Fibroblast of lung (primary cell): ENCODE measurements at places on chromosomes 12 and 14.

DNA sequence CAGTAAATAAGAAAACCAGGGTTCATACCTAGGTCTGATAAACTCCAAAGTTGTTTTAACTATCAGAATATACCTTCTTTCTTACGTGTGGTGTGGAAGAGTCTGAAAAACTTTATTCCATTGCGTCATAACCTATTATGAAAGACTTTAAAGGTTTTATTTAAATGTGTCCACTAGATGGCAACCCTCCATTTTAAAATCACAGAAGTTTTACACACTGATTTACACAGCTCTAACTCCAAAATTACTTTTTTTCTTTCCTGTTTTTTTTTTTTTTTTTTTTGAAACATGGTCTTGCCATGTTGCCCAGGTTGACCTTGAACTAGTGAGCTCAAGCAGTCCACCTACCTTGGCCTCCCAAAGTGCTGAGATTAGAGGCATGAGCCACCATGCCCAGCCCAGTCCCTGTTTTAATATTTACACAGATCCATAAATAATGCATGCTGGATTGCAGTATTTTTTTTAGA, 17.3 kb upstream of the TMPRSS12 start:
- H3K4me3 ChIP-seq, result no peak overlapping the region
- H3K27me3 ChIP-seq, result no peaks in the 10 kb centered on the region
- peak; percentile 89 for DNase-seq
- peaks cover 1% of the 10 kb centered on the region for H3K36me3 ChIP-seq
- no peaks in the 10 kb centered on the region for H3K4me1 ChIP-seq

DNA sequence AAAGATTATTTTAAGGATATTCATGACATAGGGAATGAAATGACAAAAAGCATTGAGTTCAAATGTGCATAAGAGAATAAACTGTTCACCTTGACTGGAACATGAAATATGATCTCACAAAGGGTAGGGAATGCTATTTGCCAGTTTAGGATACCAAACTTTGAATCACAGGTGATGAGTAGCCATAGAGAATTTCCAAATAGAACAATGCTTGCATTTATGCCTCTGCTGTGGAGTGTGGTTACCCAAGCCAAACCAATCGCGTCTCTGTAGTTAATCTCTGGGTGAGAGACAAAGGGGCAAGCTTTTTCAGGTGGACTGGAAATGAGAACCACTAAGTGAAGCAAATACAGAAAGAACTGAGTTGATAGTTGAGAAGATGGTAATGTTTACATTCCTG, 371.1 kb upstream of the RPL10L start:
- DNase-seq, result no peak
- H3K4me1 ChIP-seq, result no peaks in the 10 kb centered on the region
- H3K27me3 ChIP-seq, result no peaks in the 10 kb centered on the region
- H3K4me3 ChIP-seq, result no peak overlapping the region

- H3K27ac ChIP-seq, result no peak overlapping the region
- H3K4me1 ChIP-seq, result no peaks in the 10 kb centered on the region
- no peaks in the 10 kb centered on the region for H3K27me3 ChIP-seq
- no peaks in the 10 kb centered on the region for H3K36me3 ChIP-seq
Measured at GRCh38 chr12:115464661-115465060, 780.7 kb upstream of the TBX3 start.

GRCh38 chr14:32620724-32621123, 291.6 kb downstream of the AKAP6 start:
- no peak for DNase-seq
- H3K4me3 ChIP-seq, result no peak overlapping the region
- H3K4me1 ChIP-seq, result peaks cover 2% of the 10 kb centered on the region

DNA sequence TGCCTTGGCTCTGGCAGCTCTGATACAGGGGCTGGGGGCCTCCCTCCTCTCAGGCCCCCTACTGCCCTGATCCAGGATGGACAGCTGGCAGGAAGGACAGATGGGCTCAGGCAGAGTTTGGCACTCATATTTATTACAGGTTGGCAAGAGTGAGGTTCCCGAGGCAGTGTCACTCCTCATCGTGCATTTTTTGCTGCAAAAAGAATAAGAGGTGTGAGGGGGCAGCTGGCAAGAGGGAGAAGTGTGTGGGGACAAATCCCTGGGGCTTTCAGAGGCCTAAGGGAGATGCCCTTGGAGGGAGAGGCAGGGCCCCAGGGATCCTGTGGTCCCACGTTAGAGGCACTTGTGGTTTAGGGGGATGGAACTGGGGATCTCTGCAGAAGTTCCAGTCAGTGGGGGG, 5.0 kb downstream of the CMTM5 start:
- no peaks in the 10 kb centered on the region for H3K27me3 ChIP-seq
- DNase-seq, result no peak
- no peak overlapping the region for H3K27ac ChIP-seq
- no peak overlapping the region for H3K4me3 ChIP-seq
- H3K36me3 ChIP-seq, result no peaks in the 10 kb centered on the region

GRCh38 chr12:11827091-11828061, 177.9 kb downstream of the ETV6 start:
- no peaks in the 10 kb centered on the region for H3K36me3 ChIP-seq
- no peak overlapping the region for H3K27ac ChIP-seq
- no peak overlapping the region for H3K4me3 ChIP-seq
- H3K27me3 ChIP-seq, result no peaks in the 10 kb centered on the region
- H3K4me1 ChIP-seq, result peaks cover 15% of the 10 kb centered on the region

- peaks cover 16% of the 10 kb centered on the region for H3K36me3 ChIP-seq
- H3K4me3 ChIP-seq, result no peak overlapping the region
- no peaks in the 10 kb centered on the region for H3K27me3 ChIP-seq
- peak overlapping the region; percentile 63 for H3K27ac ChIP-seq
Measured at GRCh38 chr12:131784909-131785762, 43.1 kb upstream of the MMP17 start.

DNA sequence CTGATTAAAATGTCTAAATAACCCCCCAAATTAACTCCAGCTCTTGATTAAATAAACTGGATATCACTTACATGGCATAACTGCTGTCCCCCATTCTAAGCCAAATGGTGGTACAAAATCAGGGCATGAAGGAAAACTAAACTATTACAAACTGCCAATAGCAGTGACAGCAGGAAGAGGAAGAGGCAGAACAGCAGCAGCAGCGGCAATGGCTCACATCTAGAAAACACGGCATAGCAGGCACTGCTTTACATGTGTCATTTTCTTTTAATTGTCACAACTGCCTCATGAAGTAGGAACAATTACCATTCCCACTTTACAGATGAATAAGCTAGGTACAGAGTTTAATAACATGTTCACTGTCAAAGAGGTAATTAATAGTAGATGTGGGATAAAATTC, 92.0 kb downstream of the EPS8 start:
- no peak for DNase-seq
- no peak overlapping the region for H3K4me3 ChIP-seq
- H3K27me3 ChIP-seq, result no peaks in the 10 kb centered on the region
- peaks cover 23% of the 10 kb centered on the region for H3K4me1 ChIP-seq

DNA sequence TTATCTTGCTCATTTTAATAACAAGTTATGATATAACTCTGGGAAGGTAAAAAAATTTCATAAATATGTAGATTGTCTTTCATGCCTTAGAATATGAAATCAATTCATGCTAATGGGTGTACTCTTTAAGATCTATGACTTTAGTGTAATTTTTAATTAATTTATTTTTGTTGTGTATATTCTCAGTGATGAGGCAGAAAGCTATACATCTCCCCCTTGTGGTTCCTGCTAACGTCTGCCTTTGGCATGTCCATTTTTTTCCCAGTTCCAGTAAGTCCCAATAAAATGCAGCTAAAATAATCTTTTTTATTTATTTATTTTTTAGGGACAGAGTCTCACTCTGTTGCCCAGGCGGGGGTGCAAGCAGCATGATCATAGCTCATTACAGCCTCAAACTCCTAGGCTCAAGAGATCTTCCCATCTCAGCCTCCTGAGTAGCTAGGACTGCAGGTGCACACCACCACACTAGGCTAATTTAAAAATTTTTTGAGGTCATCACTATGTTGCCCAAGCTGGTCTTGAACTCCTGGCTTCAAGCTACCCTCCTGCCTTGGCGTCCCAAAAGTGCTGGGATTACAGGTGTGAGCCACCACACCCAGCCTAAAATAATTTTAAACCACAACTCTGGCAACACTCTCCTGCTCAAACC, 3.3 kb upstream of the CHURC1 start:
- no peak overlapping the region for H3K27ac ChIP-seq
- no peaks in the 10 kb centered on the region for H3K36me3 ChIP-seq
- H3K4me3 ChIP-seq, result no peak overlapping the region
- peaks cover 3% of the 10 kb centered on the region for H3K27me3 ChIP-seq
- peaks cover 5% of the 10 kb centered on the region for H3K4me1 ChIP-seq

- peak overlapping the region; percentile 97 for H3K27ac ChIP-seq
- DNase-seq, result peak; percentile 12
- H3K4me1 ChIP-seq, result no peaks in the 10 kb centered on the region
- peaks cover 2% of the 10 kb centered on the region for H3K36me3 ChIP-seq
- no peaks in the 10 kb centered on the region for H3K27me3 ChIP-seq
Measured at GRCh38 chr12:79933532-79934264, 1.2 kb downstream of the PPP1R12A start.

DNA sequence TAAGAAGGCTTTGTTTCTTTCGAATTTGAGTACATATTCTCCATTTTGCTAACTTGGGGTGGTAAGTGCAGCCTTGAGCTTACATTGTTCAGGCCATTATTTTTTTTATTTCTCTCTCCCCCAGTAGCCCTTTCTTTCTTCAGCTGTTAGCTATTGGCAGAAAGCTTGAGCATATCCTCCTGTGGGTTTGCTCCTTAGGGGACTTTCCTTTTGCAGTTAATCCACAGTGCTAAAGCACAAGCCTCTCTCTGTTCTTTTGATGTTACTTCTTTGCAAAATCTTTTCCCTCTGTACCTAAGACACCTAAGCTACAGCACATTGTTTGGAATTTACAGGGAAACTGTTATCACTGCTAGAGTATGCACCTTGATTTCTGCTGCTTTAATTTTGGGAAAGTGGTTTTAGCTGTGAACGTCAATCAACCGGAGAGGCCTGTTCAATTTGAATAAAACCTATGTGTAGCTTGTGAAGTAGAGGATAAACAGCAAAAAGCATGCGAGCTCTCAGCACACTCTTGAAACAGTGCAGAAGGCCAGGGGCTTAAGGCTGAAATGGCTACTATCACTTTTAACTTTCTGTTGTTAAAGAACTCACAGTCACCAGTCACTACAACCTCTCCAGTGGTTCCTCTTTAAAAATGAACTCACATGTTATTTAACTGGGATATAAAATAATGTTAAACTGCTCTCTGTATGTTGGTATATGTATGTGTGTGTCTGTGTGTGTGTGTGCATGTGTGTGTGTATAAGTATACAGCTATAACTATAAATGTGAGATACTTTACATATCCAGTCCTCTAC, 139.2 kb downstream of the PDZRN4 start:
- H3K36me3 ChIP-seq, result no peaks in the 10 kb centered on the region
- no peaks in the 10 kb centered on the region for H3K27me3 ChIP-seq
- DNase-seq, result no peak
- H3K4me1 ChIP-seq, result no peaks in the 10 kb centered on the region
- no peak overlapping the region for H3K4me3 ChIP-seq

GRCh38 chr12:119145367-119145766, 33.4 kb upstream of the HSPB8 start:
- H3K4me1 ChIP-seq, result no peaks in the 10 kb centered on the region
- H3K4me3 ChIP-seq, result no peak overlapping the region
- no peak overlapping the region for H3K27ac ChIP-seq
- H3K36me3 ChIP-seq, result no peaks in the 10 kb centered on the region
- no peaks in the 10 kb centered on the region for H3K27me3 ChIP-seq

DNA sequence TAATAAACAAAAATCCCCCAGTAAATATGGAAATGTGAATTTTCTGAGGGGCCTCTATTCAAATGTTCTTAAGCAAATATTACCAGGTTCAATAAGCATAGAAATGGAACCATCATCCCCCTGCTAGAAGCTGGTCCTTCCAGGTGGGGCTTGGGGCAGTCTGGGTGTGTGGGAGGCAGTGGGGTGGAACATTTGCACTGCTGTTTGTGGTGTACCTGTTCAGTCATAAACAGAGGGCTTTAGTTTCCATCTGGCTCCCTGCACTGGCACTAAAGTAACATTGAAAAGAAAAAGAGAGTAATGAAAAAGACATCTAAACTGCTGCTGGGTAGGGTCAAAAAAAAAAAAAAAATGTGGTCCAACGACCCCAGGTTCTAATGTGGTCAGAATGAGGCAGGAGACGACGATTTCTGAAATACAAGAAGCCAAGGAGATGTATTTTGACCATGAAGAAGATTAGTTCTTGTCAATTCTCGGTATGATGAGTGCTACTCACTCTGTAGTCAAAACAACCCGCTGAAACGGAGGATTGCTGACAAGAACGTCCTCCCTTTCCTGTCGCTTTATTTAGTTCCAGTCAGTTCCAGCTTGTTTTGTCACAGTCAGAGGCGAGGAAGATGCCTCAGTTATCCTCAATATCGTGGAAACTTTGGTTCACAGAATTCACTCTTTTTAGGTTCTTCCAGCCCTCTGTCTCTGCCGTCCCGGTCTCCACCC, 44.2 kb upstream of the MANSC4 start:
- no peaks in the 10 kb centered on the region for H3K4me1 ChIP-seq
- no peak overlapping the region for H3K27ac ChIP-seq
- no peak overlapping the region for H3K4me3 ChIP-seq

DNA sequence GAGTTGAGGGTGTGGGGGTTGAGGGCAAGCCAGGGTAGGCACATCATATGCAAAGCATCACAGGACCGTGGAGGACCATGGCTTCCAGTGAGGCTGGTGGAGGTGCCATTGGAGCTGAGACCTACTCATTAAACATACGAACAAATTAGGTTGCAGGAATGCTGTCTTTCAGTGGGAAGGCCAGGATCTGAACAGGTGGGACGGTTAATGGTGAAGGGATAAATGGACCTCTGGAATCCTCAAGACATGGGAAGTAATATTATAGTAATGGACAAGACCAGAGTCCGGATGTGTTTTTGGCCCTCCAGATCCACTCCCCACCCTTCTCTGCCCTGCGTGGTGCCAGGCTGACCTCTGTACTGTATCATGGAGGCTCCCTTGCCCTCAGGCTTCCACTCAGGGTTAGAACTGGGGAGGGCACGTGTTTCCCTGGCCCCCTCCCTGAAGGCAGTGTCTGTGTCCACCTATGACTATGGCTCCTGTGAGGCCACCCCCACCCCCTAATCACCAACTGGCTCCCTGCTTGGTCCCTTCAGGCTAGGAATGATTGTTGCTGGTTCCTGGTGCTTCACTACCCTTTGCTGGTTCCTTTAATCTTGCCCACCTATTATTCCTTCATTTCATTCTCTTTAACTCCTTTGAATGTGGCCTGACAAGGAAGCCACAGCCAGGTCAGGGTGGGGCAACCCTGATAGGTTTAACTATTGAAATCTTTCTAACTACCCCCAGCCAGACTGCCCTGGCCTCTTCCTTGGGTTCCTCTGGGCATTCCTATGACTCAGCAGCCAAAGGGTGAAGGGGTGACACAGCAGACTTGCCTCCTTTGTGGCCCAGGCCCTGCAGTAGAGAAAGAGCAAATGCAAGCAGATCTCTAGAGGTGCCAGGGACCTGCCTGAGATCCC, 10.7 kb downstream of the DHRS2 start:
- no peak overlapping the region for H3K4me3 ChIP-seq
- no peaks in the 10 kb centered on the region for H3K4me1 ChIP-seq
- no peaks in the 10 kb centered on the region for H3K36me3 ChIP-seq
- no peak overlapping the region for H3K27ac ChIP-seq
